ENCODE measurements at places on chromosomes 6 and 20. TPM values are rescaled to one million over a fixed set of nuclear protein-coding genes. Genes with fewer than 3 reads are reported as not detected.

LCA5 gene
- 1.0 TPM for total RNA-seq

ASIP gene
- total RNA-seq, result not detected

CALHM6 gene
- total RNA-seq, result 0.39 TPM

TGM3 gene
- 0.03 TPM for total RNA-seq

CITED2 gene
- 27.7 TPM for total RNA-seq

EMILIN3 gene
- total RNA-seq, result 0.50 TPM

TAAR8 gene
- not detected for total RNA-seq

LY6G5C gene
- total RNA-seq, result 1.6 TPM

EDN3 gene
- total RNA-seq, result 0.72 TPM

MARCKS gene
- 15.3 TPM for total RNA-seq

F13A1 gene
- not detected for total RNA-seq

OPN5 gene
- total RNA-seq, result not detected

LTB gene
- total RNA-seq, result 0.38 TPM

SNAI1 gene
- 13.5 TPM for total RNA-seq

RARS2 gene
- total RNA-seq, result 20.4 TPM

CEP85L gene
- 1.8 TPM for total RNA-seq

SEL1L2 gene
- not detected for total RNA-seq

MYLK4 gene
- total RNA-seq, result 0.15 TPM

SLC22A16 gene
- not detected for total RNA-seq

LIME1 gene
- 10.4 TPM for total RNA-seq

LIN28B gene
- 1.5 TPM for total RNA-seq

TRERF1 gene
- 8.0 TPM for total RNA-seq

FHL5 gene
- total RNA-seq, result not detected

SYS1 gene
- 35.6 TPM for total RNA-seq

RAMACL gene
- total RNA-seq, result 0.20 TPM

ACTR5 gene
- 11.0 TPM for total RNA-seq

OR12D3 gene
- not detected for total RNA-seq

TCF21 gene
- total RNA-seq, result 0.08 TPM

PAX1 gene
- total RNA-seq, result 0.05 TPM

DACT2 gene
- total RNA-seq, result 0.20 TPM

SIRPB1 gene
- total RNA-seq, result 0.51 TPM

KCNQ5 gene
- total RNA-seq, result 1.6 TPM

IL17A gene
- not detected for total RNA-seq

EPPIN gene
- not detected for total RNA-seq

RING1 gene
- total RNA-seq, result 25.6 TPM

COL21A1 gene
- 0.76 TPM for total RNA-seq

CGA gene
- 0.21 TPM for total RNA-seq

MYCT1 gene
- total RNA-seq, result 0.03 TPM

IMPG1 gene
- total RNA-seq, result not detected

ATAT1 gene
- total RNA-seq, result 5.9 TPM

PRDM13 gene
- 0.93 TPM for total RNA-seq

QKI gene
- total RNA-seq, result 30.3 TPM

C6orf163 gene
- 0.17 TPM for total RNA-seq

FOXF2 gene
- 24.4 TPM for total RNA-seq

CCR6 gene
- 0.07 TPM for total RNA-seq

SLC35D3 gene
- 0.05 TPM for total RNA-seq

HS3ST5 gene
- total RNA-seq, result not detected

MAK gene
- 0.17 TPM for total RNA-seq

CASP8AP2 gene
- total RNA-seq, result 6.8 TPM

CCN5 gene
- total RNA-seq, result 29.3 TPM

IRF4 gene
- total RNA-seq, result 0.45 TPM

SCUBE3 gene
- 0.03 TPM for total RNA-seq

PPP1R16B gene
- total RNA-seq, result 0.12 TPM

MTFR2 gene
- total RNA-seq, result 12.8 TPM

LY6G6F gene
- total RNA-seq, result not detected
